ENCODE measurements at places on chromosomes 12 and 14. TPM values are rescaled to one million over a fixed set of nuclear protein-coding genes. Genes with fewer than 3 reads are reported as not detected.

RNASE3 gene
- not detected for total RNA-seq

SUPT16H gene
- 53.5 TPM for total RNA-seq

PTGER2 gene
- total RNA-seq = 3.5 TPM

TAS2R9 gene
- not detected for total RNA-seq

ACOT4 gene
- total RNA-seq = 1.1 TPM

CCER1 gene
- total RNA-seq = not detected

IAPP gene
- not detected for total RNA-seq

ARHGDIB gene
- 769 TPM for total RNA-seq

TCL1B gene
- not detected for total RNA-seq

SPIC gene
- not detected for total RNA-seq

PMCH gene
- total RNA-seq = not detected

SERPINA5 gene
- not detected for total RNA-seq

CSRP2 gene
- not detected for total RNA-seq

LBHD2 gene
- total RNA-seq = not detected

AGAP2 gene
- 22.2 TPM for total RNA-seq

SLC8A3 gene
- not detected for total RNA-seq

KCNH5 gene
- not detected for total RNA-seq

KLHL33 gene
- 0.19 TPM for total RNA-seq

FGD4 gene
- total RNA-seq = 0.31 TPM

TSPAN11 gene
- total RNA-seq = not detected

TRIP11 gene
- 26.5 TPM for total RNA-seq

ZDHHC17 gene
- total RNA-seq = 38.1 TPM

SLCO1B1 gene
- not detected for total RNA-seq

SLC25A47 gene
- not detected for total RNA-seq

KERA gene
- not detected for total RNA-seq

PTPRO gene
- 1.7 TPM for total RNA-seq

SMCO2 gene
- total RNA-seq = not detected

TSHR gene
- not detected for total RNA-seq

DCP1B gene
- 3.0 TPM for total RNA-seq

C12orf75 gene
- total RNA-seq = 27.5 TPM

KRT7 gene
- not detected for total RNA-seq

PLEKHG7 gene
- not detected for total RNA-seq

GYS2 gene
- total RNA-seq = 0.17 TPM

GPRC5A gene
- total RNA-seq = not detected

PA2G4 gene
- 62.4 TPM for total RNA-seq

AQP6 gene
- not detected for total RNA-seq

ZBTB42 gene
- total RNA-seq = 2.0 TPM

DENND5B gene
- total RNA-seq = 0.22 TPM

NFE2 gene
- not detected for total RNA-seq

CHPT1 gene
- 15.9 TPM for total RNA-seq

GPRC5D gene
- not detected for total RNA-seq

HOXC12 gene
- total RNA-seq = not detected

LRTM2 gene
- not detected for total RNA-seq

ASB2 gene
- 2.8 TPM for total RNA-seq

SDR9C7 gene
- total RNA-seq = not detected

LEMD3 gene
- total RNA-seq = 75.2 TPM

RPS6KL1 gene
- total RNA-seq = 8.9 TPM

SIX6 gene
- not detected for total RNA-seq

CIDEB gene
- total RNA-seq = 13.4 TPM

IL23A gene
- 21.3 TPM for total RNA-seq

TFCP2 gene
- total RNA-seq = 9.5 TPM

TAS2R50 gene
- total RNA-seq = not detected

C3AR1 gene
- total RNA-seq = 2.8 TPM

BICDL1 gene
- total RNA-seq = 138 TPM

ST8SIA1 gene
- total RNA-seq = 12.6 TPM
